ENCODE measurements at places on chromosomes 6 and 20.

DNA sequence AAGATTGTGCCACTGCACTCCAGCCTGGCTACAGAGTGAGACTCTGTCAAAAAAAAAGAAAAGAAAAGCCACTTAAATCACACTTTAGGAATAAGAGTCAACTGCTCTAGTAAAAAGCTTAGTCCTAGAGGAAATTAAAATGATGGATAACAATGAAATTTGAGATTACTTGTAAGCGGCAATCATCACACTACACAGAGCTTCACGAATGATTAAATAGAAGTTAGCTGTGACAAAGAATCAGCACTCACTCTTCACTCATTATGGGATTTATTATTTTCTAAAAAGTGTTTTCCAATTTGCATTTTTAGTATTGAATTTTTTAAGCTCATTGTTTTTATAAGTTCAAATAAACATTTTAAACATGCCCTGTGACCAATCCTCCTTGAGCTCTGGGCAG, 718.0 kb downstream of the UTRN start:
- DNase-seq = no peak

DNA sequence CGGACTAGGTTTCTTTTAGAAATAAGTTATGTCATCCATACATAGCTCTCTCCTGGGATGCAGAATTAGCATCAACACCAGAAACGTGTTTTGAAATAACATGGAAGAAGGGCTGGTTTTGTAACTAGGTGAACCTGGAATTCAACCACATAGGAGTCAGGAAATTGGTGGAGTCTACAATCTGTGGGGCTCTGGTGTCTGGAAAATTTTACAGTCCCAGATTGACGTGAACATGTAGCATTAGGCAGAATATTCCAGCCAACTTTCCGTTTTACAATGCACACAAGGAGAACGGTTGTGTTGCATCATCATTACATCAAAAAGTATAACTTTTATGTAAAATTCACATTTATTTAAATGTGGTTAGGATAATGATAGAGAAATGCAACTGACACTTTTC, 1.9 kb downstream of the KCNQ5 start:
- DNase-seq = no peak

GRCh38 chr6:159701413-159701999, 8.5 kb upstream of the SOD2 start:
- peak; percentile 92 for DNase-seq

GRCh38 chr6:33167374-33168283, 24.6 kb downstream of the COL11A2 start:
- DNase-seq = no peak
